Coronary artery (tissue), 2 donors: ENCODE measurements at places on chromosomes 4 and X.

- DNase-seq, result no peak
These were observed 147.0 kb downstream of the HS3ST1 start for GRCh38 chr4:11281720-11282119.

DNA sequence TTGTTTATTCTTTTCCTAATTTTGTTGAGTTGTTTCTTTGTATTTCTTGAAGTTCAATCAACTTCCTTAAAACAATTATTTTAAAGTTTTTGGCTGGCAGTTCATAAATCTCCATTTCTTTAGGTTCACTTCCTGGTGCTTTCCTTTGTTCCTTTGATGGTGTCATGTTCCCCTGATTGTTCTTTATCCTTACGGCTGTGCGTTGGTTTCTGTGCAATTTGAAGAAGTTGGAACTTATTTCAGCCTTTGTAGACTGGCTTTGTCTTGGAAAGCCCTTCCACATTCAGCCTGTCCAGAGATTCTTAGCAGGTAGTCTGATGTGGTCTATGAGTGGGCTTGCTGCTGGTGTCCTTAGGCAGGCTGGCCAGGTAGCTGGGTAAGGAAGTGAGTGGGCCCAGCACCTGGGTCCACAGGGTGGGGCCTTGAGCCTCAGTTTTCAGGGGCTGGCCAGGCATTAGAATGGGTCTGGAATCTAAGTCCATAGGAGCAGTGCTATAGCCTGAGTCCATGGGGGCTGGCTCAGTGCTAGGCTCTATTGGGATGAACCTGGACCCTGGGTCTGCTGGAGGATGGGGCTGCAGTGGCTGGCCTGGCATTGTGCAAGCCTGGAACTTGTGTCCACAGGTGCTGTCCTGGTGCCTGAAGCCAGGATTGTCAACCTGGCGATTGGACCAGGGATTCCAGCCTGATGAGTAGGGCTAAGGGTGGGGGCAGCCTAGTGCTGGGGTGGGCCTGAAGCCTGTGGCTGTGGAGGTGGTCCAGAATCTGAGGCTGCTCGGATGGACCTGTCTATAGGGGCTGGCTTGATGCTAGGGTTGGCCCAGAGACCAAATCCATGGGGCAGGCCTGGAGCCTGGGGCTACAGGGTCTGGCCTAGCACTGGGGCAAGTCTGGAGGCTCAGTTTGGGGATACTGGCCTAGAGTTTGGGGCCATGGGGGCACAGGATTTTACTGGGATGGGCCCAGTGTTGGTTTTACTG is 152.4 kb downstream of the STAG2 start:
- DNase-seq, result no peak

DNA sequence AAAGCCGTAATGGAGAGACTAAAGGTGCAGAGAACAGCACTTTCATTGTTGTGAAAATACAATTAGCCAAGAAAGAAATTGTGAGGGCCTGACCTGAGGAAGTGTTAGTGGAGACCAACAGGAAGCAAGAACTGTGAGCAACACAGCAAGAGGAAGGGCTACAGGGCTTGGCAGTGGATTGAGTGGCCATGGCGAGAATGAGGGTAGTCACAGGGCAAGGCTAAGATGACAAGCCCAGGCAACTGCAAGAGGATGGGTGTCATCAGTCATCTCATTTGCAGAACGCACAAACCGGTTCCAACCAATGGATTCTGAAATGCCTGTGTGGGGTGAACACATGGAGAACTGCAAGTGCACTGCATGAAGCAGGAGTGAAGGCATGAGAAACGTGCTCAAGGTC is 3.6 kb downstream of the SLC10A6 start:
- DNase-seq, result no peak

GRCh38 chr4:161403781-161404180 is 760.0 kb downstream of the FSTL5 start:
- DNase-seq, result no peak

GRCh38 chr4:108072300-108072699 is 82.6 kb downstream of the HADH start:
- DNase-seq, result no peak

DNA sequence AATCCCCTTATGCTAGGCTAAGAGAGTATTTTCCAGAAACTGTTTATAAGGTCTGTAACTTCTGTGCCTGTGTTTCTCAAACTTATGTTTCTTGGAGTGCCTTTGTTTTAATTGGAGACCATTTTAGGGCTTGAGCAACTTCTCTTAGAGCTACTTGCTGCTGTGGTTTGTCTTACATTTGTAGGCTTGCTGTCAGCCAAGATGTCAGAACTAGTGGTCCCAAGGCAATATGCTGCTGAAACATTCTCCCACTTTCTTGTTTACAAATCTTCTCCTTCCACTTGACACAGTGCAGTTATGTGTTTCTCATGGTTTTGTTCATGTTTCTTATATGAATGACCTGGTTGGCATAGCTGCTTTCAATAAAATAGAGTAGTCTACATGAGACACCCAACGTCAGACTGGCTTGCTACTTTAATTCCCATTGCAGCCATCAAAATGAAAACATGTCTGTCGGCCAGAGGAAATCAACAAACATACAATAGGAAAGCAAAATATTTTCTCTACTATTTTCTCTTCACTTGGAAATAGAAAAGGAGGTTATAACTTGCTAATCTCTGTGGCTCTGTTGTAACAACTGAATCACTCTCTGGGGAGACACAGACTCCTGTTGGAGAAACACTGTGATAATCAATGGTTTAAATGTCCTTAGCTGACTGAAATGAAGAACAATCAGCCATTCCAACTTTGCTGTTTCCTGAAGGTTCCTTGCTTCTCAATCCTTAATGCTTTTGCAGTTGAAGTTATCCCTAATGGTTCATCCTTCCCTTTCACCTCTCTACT is 426.4 kb downstream of the PDGFC start:
- DNase-seq, result no peak

DNA sequence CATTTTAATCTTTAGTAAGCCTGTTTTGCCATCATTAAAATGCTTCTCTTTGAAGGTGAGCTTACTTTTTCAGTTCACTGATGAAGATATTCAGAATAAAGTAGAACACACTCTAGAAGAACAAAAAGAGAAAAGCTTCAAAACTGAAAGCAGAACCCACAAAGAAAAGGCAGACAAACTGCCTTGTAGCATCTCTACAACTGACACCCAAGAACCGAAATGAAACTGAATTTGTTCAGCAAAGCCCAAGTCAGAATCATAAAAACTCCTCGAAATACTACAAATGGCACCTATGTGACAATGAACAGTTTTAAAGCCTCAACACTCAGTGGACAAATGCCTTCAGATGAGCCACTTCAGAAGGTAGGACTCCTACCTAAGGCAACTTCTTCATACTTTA is 83.6 kb downstream of the MAML3 start:
- no peak for DNase-seq

DNA sequence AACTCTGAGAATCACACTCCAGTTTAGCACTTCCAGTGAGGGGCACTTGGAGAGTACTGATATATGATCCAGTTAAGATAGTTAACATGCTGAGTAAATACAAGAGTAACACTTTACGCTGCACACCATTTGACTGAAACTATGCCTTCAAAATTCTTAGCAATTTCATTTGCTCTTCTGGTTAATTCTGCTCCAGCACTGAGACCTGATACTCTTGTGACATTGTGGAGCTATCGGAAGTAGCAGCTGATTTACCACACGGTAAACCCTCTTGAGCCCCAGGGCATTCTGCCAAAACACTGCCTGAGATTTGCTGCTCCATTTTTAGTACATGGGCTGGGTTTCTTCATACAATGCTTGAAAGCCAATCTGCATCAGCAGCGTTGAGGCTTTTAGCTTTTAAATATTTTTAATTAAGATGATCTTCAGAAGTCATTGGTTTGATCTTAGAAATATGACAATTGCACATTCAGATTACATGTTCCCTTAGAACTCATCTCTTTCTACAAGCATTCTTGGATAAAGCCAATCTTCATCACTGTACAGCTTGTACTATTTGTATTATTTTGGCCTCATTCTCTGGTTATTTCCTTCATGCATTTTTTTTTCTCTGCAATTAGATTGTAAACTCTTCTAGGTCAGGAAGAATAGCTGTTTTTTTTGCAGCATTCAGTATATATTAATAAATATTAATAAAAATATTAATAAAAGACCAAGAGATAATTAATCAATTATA is 67.8 kb upstream of the ETNPPL start:
- DNase-seq, result no peak

- no peak for DNase-seq
These were observed 108.8 kb downstream of the SPRY1 start for GRCh38 chr4:123505095-123506010.

- DNase-seq, result no peak
These were observed 102.3 kb downstream of the MSN start for GRCh38 chrX:65769564-65770292.

DNA sequence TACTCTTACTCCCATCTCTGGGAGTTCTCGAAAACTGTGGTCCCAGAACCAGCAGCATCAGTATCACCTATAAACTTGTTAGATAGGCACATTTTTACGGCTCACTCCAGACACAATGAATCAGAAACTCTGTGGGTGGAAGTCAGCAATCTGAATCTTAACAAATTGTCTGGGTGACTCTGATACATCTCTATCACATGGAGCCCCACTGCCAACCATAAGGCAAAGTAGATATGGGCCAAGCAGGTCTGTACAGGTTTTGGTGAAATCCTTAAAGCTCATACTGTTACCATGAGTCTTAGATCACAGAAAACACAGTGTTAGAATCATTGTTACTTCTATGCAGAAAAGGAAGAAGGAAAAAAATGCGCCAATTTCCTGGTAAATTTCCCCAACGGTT is 122.5 kb upstream of the HCCS start:
- no peak for DNase-seq

GRCh38 chr4:132230025-132230424 is 919.1 kb upstream of the PCDH10 start:
- no peak for DNase-seq

- peak; percentile 98 for DNase-seq
These were observed at the start of gene KLF3 for GRCh38 chr4:38663801-38664705. KLF3 (plus strand) TSS chr4:38664199; CDS start chr4:38680626, 16,427 bp downstream.

- no peak for DNase-seq
These were observed 101.4 kb downstream of the AWAT2 start for GRCh38 chrX:69948276-69948797.

DNA sequence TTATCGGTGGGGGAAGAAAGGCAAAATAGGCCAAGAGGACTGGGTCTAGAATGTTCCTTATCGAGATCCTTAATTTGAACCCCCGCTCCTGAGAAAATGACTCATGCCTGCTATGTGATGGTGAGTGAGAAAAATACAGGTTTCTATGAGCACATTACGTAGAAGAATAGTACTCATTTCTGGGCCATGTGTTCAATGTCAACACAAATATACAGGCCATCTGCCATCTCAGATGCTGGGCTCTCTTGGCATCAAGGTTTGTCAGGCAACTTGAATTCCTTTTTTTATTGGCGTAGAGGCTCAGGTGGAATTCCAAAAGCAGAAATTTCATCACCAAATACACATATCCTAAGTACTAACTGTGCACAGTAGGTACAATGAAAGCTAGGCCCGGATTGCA is 81.4 kb upstream of the TRIM2 start:
- DNase-seq, result no peak

- DNase-seq, result no peak
These were observed 20.2 kb upstream of the RASGEF1B start for GRCh38 chr4:81491943-81492342.

DNA sequence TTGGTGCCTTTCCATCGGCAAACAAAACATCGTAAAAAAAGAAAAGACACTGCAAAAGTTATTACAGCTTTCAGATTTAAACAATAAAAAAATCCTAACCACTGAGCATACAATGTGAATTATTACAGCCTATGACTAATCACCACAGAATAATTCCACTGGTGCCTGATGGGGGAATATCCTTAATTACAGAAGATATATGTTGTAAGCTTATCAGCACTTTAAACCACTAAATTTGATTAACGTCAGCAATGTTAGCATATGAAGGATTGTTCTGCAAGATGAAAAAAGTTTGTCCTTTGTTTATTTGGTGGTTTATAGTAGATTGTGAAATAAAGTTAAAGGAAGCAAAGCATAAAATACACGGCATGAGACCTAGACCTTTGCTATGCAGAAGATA is 210.2 kb upstream of the ADAMTS3 start:
- DNase-seq, result no peak

DNA sequence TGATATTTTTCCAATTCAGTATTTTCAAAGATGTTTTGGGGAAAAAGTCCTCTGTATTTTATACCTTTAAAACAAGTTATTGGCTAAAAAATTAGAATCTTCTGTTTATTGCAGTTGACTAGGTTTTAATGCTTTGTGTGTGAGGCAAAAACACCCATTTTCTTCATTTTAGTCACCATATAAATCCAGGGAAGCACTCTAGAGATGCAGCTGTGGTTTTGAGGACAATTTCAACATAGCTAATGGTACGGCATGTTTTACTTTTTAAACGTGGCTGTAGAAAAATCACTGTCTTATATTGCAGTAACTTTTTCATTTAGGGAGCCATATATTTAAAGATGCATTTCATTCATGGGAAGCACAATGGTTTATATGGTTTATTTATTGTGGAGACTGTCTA is 129.1 kb upstream of the PITX2 start:
- DNase-seq, result no peak

DNA sequence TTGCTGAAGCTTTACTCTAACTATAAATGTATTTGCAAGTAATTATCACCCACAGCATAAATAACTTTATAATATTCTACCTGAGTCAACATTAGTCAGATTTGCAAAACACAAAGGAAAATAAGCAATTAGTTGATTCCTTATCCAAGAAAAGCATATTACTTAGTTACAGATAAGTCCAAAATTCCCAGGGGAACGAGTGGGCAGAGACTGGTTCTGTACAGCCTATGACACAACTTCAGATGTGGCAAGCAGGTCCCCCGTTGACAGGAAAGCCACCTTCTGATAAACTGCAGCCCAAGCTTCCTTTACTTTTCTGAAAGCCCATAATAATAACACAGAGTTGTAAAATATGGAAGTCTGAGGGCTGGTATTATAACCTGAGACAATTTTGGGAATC is 62.4 kb upstream of the NDP start:
- no peak for DNase-seq

DNA sequence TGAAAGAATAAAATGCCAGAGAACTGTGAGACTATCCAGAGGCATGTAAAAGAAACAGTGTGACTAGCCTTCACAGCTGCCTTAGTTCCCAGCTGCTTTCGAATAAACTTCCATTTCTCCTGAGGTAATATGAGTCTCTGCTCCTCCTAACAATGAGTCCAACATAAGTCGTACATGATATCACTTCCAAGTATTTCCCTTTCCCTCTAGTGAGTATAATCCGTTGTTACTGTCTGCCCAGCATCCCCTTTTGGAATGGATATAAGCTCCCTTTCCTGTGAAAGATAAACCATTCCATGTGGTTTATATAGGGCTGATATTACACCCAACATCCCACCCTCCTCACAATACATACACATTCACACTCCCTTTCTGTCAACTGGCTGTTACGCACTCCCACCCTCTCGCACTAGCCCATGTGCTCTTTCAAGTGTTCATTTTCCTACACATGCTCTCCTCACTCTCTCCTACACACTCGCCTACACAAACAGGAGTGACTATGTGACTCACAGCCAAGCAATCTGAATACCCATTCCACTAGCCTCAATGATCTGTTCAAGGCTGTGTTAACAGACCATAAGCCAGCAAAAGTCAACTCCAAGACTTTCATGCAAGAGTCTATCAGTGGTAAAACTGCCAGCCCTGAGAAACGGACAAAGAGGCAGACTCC is 5.0 kb downstream of the NAF1 start:
- no peak for DNase-seq

- no peak for DNase-seq
These were observed 236.5 kb upstream of the DIPK2B start for GRCh38 chrX:45437186-45437585.
